ENCODE measurements at places on chromosomes 1 and 21.

- DNase-seq: no peak
Measured at GRCh38 chr1:242017580-242018233, 18.8 kb upstream of the MAP1LC3C start.

- no peak for DNase-seq
Measured at GRCh38 chr1:168623831-168624230, 47.4 kb downstream of the XCL1 start.

GRCh38 chr1:18049228-18049627, 58.4 kb upstream of the IGSF21 start:
- no peak for DNase-seq

- no peak for DNase-seq
Measured at GRCh38 chr1:98344731-98345130, 316.8 kb upstream of the SNX7 start.

DNA sequence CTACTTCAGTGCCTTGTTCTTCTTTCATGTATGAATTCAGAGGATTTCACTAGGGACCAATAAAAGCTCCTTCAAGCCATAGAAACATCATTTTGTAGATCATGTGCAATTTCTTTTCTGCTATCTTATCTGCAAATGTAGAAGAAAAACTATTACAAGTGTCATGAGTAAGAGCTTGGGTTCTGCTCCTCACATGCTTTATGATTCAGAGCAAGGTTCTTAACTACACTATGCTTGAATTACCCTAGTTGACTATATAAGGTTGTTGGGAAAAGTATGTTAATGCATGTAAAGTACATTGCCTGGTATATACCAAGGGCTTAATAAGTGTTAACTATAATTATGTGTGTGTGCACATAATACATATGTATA, 91.4 kb upstream of the S1PR1 start:
- DNase-seq: no peak

- DNase-seq: no peak
Measured at GRCh38 chr1:27873671-27874384, 1.5 kb downstream of the THEMIS2 start.

DNA sequence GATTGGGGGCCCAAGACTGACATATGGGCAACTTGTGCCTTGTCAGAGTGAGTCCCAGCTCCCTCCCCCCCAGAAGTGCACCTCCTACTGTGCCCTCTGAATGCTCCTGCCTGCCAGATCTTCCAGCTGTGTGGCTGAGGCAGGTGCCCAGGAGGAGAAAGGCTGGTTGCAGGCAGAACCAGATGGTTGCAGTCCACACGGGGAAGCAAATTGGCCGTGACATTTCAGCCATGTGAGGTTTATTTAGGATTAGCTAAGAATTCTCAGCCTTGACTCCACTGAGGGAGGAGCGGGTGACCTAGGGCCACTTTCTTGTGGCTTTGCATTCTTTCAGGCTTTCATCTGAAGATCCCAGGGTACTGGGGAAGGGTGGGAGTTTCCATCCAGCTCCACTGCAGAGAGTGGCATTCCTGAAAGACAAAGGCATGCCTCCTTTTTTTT, 33.8 kb downstream of the PEX14 start:
- no peak for DNase-seq

DNA sequence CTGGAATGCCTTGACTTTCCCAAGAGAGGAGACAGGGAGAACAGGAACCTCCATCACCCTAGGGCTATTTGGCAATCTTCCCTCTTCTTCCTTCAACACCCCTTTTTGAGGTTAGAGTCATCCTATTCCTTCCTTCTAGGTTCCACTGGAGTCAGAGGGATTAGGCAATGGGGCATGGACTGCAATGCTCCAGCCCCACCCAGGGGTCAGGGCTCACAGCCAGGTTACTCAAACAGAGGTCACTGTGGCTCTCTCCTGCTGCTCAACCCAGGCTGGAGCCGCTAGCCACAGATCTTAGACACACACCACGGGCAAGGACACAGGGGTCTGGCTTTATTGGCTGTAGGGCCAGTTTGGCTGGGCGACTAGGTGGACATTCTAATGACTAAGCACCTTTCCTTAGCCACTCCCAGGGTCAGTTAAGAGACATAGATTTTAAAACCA, 145.5 kb upstream of the NRIP1 start:
- no peak for DNase-seq

Measured in stimulated activated naive CD4-positive, alpha-beta T cell treated with Interleukin-2 at 50 U/mL for 16 hours (primary cell).